ENCODE measurements at places on chromosomes 2 and 18.

DNA sequence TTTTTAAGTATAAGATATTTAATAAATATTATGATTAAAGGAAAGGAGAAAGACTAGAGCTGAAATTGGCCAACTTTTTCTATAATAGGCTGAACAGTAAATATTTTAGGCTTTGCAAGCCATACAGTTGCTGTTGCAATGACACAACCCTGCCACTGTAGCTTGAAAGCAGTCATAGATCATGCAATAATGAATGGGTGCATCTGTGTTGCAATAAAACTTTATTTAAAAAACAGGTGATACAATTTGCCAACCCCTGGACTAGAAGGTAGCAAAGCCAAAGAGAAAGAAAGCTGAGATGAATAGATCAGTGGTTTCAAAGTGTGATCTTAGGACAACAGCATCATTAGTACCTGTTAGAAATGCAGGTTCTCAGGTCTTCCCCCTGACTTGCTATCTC, 219.1 kb downstream of the SETBP1 start:
- DNase-seq: no peak

DNA sequence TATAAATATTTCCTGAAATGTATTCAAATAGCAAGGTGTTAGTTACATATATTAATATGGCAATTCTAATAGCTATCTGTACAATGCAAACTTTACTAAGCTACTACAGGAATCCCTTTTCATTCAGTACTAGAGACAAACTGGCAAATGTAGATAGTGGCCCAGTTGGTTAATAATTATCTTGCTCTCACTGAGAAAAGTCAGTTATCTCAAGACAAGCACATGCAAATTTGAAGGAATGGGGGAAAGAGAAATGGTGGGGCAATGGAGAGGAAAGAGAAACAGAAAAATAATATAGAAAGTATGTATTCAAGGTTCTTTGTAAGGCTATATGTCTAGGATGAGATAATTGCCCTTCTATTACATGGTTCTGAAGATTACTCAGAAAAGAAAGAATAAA, 280.0 kb downstream of the FIGN start:
- no peak for DNase-seq

DNA sequence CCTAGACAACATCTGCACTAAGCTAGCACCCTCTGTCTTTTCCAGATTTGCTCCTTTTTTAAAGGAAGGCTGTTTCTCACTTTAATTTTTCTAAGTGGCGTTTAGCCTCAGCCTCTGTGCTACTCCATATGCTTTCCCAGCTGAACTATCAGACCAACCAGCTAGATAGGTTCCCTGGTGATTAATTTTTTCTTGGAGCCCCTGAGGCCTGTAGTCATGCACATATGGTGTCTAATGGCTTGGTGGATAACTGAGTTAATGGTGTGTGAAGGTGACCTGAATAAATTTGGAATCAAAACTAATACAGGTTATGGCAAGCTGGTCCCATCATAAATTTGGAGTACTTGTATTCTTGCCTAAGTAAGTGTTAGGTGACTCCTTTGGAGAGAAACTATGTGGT, 135.5 kb downstream of the MGAT5 start:
- no peak for DNase-seq

GRCh38 chr2:185978634-185979407, 240.2 kb downstream of the FSIP2 start:
- DNase-seq: no peak

GRCh38 chr2:205383601-205384000, 298.7 kb upstream of the NRP2 start:
- no peak for DNase-seq

- DNase-seq: no peak
Measured at GRCh38 chr2:222969491-222969890, 82.5 kb upstream of the KCNE4 start.

- no peak for DNase-seq
Measured at GRCh38 chr2:98234776-98235175, 111.5 kb upstream of the CNGA3 start.

GRCh38 chr2:74882299-74882687, 48.4 kb downstream of the HK2 start:
- no peak for DNase-seq

- no peak for DNase-seq
Measured at GRCh38 chr18:2395427-2396161, 175.7 kb downstream of the METTL4 start.

GRCh38 chr2:231920366-231920765, 5.8 kb downstream of the NPPC start:
- no peak for DNase-seq

DNA sequence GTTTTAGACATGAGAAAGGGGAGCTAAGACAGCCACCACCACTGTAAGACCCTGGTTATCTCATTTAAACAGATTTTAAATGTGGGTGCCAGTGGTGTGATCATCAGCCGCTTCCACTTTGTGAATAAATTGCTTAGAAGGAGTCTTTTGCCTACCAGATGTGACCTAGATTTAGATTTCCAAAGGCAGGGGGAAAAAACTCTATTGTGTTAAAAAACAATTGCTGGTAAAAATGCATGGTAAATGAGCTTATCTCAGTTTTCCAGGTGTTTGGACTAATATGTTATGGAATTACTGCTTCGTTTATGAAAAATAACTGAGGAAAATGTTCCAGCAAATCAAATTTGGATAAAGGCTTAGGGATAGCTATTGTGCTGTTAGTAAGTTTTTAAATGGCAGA, 466.3 kb upstream of the RAB12 start:
- no peak for DNase-seq

- no peak for DNase-seq
Measured at GRCh38 chr2:187079901-187080300, 230.9 kb upstream of the ZSWIM2 start.
